CD4-positive, alpha-beta T cell treated with Interleukin-6 for 4 hours (primary cell): ENCODE measurements at places on chromosomes 16 and 17.

- no peak for DNase-seq
Observed at GRCh38 chr17:76032073-76032779, 5.1 kb upstream of the EVPL start.

DNA sequence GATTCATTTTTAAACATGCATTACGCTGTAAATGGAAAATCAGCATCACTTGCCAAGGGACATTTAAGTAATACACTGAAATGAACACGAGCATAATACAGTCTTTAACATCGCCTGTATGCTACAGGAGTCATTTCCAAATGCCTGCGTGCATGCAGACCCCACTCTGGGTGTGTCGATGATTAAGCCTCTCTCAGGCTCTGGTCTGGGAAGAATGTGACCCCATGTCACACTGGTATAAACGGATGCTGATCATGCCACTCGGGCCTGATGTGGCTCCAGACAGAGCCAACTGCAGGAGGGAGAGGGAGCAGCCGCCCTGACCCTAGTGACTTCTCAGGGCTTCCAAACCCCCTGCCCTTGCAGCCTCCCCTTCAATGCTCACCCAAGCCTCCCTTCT lies 10.8 kb downstream of the EMP2 start:
- no peak for DNase-seq

- no peak for DNase-seq
Observed at GRCh38 chr16:89691231-89691985, 4.9 kb downstream of the CDK10 start.

DNA sequence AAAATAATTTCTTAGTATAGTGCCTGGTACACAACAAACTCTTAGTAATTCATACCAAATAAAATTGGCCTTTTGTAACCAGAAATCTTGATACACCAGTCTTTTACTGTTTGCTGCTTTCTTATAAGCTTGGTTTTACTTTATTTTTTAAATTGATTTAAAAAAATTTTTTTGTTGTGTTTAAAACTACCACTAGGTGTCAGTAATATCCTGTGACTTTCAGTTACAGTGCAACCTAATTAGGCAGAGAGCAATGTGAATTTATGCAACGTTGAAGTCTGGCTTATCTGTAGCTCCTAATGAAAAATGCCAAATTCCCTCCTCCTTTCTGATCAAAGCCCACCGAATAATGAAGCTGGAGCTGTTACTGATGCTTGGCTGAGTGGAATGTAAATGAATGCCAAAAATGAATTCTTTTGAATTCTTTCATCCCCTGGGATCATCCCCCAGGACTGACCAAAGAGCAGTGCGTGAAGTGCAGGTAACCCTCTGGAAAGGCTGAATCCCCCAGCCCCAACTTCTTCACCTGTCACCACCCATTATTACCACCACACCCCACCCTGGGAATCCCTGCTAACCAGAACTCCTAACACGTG lies 3.8 kb downstream of the ERCC4 start:
- no peak for DNase-seq

- DNase-seq = peak; percentile 73
Observed at GRCh38 chr17:29565643-29566472, 979 bp downstream of the ABHD15 start.

GRCh38 chr16:1696863-1697262 lies 9.1 kb upstream of the MAPK8IP3 start:
- no peak for DNase-seq

GRCh38 chr17:17698869-17699351 lies 17.7 kb downstream of the RAI1 start:
- DNase-seq = no peak

GRCh38 chr17:20965492-20965891 lies 77.3 kb downstream of the USP22 start:
- DNase-seq = no peak

DNA sequence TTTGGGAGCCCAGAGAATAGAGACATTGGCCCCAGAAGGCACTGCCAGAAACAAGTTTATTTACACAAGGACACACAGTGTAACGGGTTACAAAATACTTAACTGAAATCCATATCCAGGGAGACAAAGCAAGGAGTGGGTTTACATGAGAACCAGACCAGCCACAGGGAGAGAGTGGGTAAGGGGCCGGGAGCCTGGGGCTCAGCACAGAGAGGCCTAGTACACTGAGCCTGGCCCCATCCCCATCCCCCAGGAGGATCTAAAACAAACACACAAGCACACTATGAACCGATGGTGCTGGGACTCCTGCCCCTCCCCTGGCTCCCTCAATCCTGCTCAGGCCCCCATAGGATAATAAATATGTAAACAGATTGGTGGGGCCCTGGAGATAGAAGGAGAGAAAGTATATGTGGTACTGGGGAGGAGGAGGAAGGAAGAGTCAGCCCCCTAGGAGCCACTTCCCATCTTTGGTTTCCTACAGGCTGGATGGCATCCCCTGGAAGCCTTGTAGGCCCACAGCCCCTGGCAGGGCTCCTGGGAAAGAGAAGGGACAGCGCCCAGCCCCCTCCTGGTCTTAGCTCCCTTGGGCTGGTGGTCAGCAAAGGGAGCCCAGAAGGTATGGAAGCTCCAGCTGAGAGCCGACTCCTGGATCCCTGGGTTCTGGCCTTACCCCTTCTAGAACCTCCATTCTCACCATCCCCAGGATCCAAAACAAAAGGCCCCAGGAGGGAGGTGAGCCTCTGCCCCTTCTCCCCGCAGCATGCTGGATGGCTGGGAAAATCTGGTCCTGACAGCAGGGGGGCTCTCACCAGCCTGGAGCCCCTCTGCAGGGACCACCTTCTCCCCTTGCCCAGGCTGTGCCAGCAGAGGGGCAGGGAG lies 6.4 kb downstream of the G6PC3 start:
- no peak for DNase-seq

DNA sequence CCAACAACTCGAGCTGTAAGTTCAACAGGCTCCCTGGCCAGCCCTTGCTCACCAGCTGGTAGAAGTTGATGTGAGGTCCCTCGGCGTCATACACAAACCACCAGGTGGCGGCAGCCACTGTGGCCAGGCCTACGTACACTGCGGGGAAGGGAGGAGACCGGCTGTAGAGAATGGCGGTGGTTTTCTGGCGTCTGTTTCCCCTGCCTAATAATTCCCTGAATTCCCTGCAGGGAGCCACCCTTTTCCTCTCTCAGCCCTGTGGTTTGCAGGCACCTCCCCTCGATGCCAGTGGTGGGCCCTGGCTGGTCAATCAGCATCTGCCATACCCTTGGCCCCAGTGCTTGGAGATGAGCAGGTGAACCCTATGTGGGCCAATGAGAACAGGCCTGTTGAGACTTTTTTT lies 18.9 kb upstream of the P2RX1 start:
- DNase-seq = peak; percentile 51

DNA sequence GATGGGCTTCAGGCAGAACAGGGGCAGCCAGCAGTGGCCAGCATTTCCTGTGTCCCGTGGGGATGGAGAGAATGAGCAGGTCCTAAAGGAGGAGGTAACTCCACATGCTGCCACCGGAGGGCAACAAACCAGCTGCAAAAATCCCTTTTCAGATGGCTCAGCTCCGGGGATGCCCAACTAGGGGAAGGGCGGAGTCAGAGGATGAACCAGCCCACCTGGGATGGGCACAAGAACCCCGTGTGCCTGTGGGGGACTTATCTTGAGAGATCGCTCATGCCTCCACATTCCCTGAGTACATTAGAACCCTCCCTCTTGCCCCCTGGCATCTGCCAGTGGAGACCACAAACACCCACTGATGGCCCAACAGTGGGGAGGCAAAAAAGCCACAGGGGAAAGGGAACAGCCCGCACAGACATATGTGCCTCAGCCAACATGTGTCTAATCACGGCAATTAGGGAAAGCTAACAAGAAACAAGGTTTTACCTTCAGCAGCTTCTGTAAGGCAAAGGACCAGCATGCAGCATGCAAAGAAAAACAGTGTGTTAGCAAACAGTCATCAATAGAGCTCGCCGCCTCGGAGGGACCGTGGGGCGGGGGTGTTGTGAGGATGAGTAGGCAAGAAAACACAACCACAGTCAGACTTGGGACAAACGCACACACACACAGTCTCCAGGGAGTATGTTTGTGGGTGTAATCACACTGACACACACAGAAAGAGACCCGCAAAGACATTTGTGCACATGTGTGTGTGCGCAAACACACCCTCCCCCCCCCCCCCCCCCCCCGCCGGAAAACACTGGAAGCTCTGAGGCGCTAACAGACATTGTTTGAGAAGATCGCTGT lies 64.0 kb downstream of the MYO18A start:
- DNase-seq = peak; percentile 49

DNA sequence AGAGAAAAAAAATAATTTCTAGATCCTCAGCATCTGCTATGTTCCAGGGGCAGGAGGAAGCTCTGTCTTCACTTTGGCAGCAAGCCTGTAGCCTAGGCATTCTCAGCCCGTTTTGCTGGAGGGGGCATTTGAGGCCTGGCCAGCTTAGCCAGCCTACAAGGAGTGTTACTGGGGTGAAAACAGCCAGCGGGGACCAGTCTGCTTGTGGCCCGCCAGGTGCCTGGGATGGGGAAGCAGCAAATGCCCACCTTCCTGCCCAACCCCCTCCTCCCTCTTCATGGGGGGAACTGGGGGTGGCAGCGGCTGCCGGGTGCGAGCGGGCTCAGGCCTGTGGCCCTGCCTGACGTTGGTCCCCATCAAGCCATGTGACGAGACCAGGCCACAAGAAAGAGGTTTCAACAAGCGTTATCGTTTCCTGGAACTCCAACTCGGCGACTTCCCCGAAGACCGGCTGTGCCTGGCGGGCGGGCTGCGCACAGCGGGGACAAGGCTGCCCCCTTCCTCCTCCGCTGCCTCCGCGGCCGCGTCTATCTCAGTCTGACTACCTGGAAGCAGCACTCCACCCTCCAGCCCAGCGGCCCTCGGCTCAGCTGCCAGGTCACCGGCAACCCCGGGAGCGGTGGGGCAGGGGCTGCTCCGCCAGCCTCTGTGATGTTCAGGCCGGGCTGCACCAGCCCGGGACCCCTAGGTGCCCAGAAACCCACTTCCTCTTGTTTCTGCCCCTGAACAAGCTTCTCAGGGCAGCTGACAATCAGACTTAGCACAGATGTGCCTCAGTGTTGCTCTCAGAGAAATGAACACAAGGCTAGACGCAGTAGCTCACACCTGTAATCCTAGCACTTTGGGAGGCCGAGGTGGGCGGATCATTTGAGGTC lies 22.9 kb downstream of the SOCS1 start:
- peak; percentile 86 for DNase-seq

GRCh38 chr17:76867578-76868175 lies 527 bp upstream of the MGAT5B start:
- no peak for DNase-seq

DNA sequence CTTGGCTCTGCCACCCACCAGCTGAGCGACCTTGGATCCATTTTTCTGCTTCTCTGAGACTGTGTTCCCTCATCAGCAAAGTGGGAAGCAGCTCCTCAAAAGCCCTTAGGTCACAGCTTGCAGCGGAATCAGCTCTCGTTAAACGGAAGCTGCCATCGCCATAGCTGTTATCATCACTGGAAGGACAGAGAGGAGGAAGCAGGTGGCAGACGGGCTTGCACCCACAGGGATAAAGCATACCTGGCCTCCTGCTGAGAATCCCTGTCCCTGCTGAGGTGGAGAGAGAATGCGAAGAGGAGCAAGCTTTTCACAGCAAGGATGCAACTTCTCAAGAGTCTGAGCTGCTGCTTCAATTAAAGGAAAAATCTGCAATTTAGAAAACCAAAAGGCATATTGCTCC lies 106.6 kb downstream of the CLEC16A start:
- DNase-seq = no peak

GRCh38 chr17:10907370-10907769 lies 69.5 kb upstream of the PIRT start:
- no peak for DNase-seq
